ENCODE measurements at places on chromosomes 1 and 21. TPM values are rescaled to one million over a fixed set of nuclear protein-coding genes. Genes with fewer than 3 reads are reported as not detected.

GRCh38 chr1:19313961-19314882 is 2.1 kb downstream of the SLC66A1 start:
- DNase-seq: no peak

GRCh38 chr1:246435421-246436041 is 71.5 kb downstream of the SMYD3 start:
- DNase-seq: no peak

The UBXN11 gene
- 8.3 TPM for polyA plus RNA-seq

The IL10RB gene
- polyA plus RNA-seq: 63.5 TPM

DNA sequence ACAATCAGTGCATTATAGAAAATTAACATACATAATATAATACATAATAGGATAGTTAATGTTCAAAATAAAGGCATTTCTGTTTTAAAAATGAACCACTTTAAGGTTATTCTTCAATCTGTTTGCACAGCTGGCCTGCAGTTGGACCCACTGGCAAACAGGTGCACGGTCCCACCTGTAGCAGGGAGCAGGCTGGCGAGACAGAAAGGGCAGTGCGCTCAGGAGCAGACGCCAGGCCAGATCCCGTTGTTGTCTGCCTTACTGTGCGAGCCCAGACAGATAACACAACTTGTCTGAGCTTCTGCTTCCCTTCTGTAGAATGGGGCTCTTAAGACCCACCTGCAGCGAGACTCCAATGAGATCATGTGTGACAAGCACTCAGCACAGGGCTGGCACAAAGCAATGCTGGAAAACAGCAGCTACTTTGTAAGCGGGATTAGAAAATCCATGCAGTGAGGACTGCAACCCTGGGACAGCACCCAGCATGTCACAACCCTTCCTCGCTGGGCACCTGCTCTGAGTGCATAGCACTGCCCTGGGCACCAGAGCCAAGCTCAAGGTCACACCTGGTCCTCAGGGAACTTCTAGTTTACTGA is 33.5 kb downstream of the VPS26C start:
- DNase-seq: no peak

DNA sequence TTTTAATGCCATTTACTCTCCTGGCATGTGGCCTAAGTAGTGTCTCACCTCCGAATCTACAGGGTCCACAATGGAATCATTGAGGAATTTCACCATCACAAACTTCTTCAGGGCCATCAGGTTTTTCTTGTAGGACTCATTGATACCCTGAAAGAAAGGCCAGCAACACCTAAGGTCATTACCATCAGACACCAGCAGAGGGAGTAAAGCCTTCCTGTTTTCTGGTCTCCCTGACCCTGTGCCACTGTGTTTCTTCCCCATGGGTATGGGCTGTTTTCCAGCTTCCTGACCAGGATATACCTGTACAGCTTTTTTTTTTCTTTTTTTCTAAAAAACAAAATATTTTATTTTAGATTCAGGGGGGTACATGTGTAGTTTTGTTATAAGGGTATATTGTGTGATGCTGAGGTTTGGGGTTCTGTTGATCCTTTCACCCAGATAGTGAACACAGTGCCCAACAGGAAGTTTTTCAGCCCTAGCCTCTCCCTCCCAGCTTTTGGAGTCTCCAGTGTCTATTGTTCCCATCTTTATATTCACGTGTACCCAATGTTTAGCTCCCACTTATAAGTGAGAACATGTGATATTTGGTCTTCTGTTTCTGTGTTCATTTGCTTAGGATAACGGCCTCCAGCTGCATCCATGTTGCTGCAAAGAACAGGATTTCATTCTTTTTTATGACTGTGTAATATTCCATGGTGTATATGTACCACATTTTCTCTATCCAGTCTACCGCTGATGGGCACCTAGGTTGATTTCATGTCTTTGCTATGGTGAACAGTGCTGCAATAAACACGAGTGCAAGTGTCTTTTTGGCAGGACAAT is 18.3 kb downstream of the PPT1 start:
- DNase-seq: peak; percentile 51
